ENCODE measurements at places on chromosomes 1 and 21. TPM values are rescaled to one million over a fixed set of nuclear protein-coding genes. Genes with fewer than 3 reads are reported as not detected.

DNA sequence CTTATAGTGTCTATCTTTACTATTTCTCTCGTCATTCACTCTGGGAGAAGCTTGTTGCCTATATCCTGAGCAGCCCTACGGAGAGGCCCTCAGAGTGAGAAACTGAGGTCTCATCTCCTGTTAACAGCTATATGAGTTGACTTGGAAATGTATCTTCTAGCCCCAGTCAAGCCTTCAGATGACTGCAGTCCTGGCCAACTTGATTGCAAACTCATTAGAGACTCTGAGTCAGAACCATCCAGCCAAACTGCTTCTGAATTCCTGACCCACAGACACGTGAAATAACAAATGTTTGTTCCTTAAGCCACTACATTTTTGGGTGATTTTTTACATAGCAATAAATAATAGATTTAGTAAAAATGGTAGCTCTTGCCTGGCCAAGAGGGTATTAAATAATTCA lies 3.9 kb upstream of the ZBED6 start:
- no peaks in the 10 kb centered on the region for H3K27me3 ChIP-seq
- no peaks in the 10 kb centered on the region for H3K36me3 ChIP-seq
- peaks cover 5% of the 10 kb centered on the region for H3K4me1 ChIP-seq
- DNase-seq = no peak
- H3K27ac ChIP-seq = no peak overlapping the region

- no peak overlapping the region for H3K27ac ChIP-seq
- no peaks in the 10 kb centered on the region for H3K4me1 ChIP-seq
- H3K27me3 ChIP-seq = peaks cover 53% of the 10 kb centered on the region
- no peaks in the 10 kb centered on the region for H3K36me3 ChIP-seq
- no peak overlapping the region for H3K4me3 ChIP-seq
Observed at GRCh38 chr1:10830961-10831668, 34.7 kb upstream of the CASZ1 start.

DNA sequence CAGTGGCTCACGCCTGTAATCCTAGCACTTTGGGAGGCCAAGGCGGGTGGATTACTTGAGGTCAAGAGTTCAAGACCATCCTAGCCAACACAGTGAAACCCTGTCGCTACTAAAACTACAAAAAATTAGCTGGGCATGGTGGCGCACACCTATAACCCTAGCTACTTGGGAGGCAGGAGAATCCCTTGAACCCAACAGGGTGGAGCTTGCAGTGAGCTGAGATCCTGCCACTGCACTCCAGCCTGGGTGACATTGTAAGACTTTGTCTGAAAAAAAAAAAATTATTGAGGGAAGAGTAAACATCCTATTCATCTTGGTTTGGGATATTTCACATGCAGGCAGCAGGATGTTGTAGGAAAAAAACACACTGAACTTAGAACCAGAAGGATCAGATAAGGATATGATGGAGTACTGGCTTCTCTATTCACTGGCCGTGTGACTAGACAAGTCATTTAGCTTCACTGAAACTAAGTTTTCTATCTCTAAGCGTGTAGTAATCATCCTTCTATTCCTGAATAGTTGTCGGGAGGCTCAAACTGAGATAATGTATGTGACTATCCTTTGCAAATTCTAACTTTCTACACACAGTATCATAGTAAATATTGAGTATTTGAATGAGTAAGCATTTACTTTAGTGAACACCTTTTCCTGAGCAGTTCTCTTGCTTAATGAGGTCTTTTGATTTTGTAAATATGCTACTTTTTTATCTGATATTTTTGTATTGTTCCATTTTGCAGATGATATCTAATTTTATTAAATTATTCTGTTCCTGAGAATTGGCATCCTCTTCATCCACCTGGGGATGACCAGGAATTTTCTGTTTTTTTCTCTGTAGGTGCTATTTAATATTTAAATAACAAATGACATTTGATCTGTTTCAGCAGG lies 18.2 kb downstream of the CAP1 start:
- H3K27me3 ChIP-seq = no peaks in the 10 kb centered on the region
- no peak overlapping the region for H3K4me3 ChIP-seq
- no peak for DNase-seq
- H3K27ac ChIP-seq = peak overlapping the region; percentile 29

- no peaks in the 10 kb centered on the region for H3K27me3 ChIP-seq
- peak overlapping the region; percentile 96 for H3K27ac ChIP-seq
- no peak for DNase-seq
- H3K4me3 ChIP-seq = peak overlapping the region; percentile 99
- H3K36me3 ChIP-seq = peaks cover 19% of the 10 kb centered on the region
Observed at GRCh38 chr1:53219711-53220110, 723 bp downstream of the CZIB start.

- peaks cover 3% of the 10 kb centered on the region for H3K36me3 ChIP-seq
- H3K4me3 ChIP-seq = no peak overlapping the region
- H3K27ac ChIP-seq = peak overlapping the region; percentile 84
- H3K4me1 ChIP-seq = peaks cover 50% of the 10 kb centered on the region
Observed at GRCh38 chr1:162670928-162671663, 38.8 kb downstream of the DDR2 start.

- no peak for DNase-seq
- peak overlapping the region; percentile 50 for H3K27ac ChIP-seq
- peak overlapping the region; percentile 17 for H3K4me3 ChIP-seq
- H3K36me3 ChIP-seq = peaks cover 9% of the 10 kb centered on the region
- H3K27me3 ChIP-seq = no peaks in the 10 kb centered on the region
- peaks cover 35% of the 10 kb centered on the region for H3K4me1 ChIP-seq
Observed at GRCh38 chr1:158037866-158038359, 44.5 kb downstream of the KIRREL1 start.

- H3K36me3 ChIP-seq = no peaks in the 10 kb centered on the region
- no peaks in the 10 kb centered on the region for H3K27me3 ChIP-seq
- H3K4me1 ChIP-seq = no peaks in the 10 kb centered on the region
- no peak overlapping the region for H3K4me3 ChIP-seq
- H3K27ac ChIP-seq = no peak overlapping the region
Observed at GRCh38 chr1:229970714-229971113, 96.3 kb upstream of the GALNT2 start.

DNA sequence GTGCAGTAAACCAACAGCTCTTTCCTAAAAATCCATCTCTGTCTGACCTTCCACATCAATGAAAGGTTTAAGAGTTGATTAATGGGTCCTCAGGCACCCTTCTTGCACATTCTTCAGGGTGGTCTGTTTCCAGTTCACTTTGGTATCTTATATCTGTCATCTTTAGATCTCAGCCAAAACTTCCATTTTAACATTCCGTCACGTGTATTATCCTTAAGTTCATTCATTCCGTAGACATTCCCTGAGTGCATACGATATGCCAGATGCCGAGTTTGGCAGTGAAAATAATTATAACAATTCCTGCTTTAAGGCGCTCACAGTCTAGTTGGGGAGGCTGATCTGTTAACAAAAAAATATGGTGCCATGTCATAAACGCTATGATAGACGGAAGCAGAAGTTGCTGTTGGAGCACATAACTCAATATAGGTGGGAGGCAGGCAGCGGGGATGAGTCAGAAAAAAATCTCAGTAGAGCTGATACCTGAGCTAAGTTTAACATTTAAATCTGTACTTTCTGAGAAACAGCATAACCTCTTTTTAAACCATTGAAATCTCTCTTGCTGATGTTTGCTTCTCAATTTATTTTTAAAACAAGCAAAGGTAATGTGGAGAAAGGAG lies 59.6 kb upstream of the HOOK1 start:
- peaks cover 22% of the 10 kb centered on the region for H3K4me1 ChIP-seq
- DNase-seq = no peak
- H3K27me3 ChIP-seq = no peaks in the 10 kb centered on the region
- no peak overlapping the region for H3K27ac ChIP-seq

- H3K27me3 ChIP-seq = no peaks in the 10 kb centered on the region
- no peaks in the 10 kb centered on the region for H3K36me3 ChIP-seq
- no peak overlapping the region for H3K27ac ChIP-seq
- no peak for DNase-seq
- H3K4me3 ChIP-seq = no peak overlapping the region
- H3K4me1 ChIP-seq = no peaks in the 10 kb centered on the region
Observed at GRCh38 chr1:73980324-73981040, 217.5 kb downstream of the LRRIQ3 start.

DNA sequence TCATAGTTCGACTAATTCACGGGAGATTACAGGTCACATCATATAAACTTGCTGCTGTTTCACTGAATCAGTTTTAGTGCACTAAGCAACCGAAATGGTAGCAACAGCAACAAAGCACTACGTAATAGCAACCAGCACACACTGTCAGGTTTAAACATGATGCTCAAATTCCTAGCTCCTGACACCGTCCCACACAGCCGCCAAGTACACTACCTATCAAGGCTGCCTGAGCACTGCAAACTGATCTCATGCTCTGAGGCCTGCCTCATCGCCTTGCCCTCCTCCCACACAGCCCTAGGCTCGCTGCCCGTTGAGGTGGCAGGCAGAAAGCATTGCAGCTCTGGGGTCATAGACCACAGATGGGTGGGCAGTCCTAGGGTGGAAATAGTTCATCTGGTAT lies 12.4 kb downstream of the LAMC2 start:
- no peak overlapping the region for H3K4me3 ChIP-seq
- no peaks in the 10 kb centered on the region for H3K27me3 ChIP-seq
- peaks cover 16% of the 10 kb centered on the region for H3K4me1 ChIP-seq
- H3K36me3 ChIP-seq = no peaks in the 10 kb centered on the region
- peak; percentile 80 for DNase-seq

- H3K4me1 ChIP-seq = peaks cover 47% of the 10 kb centered on the region
- H3K4me3 ChIP-seq = peak overlapping the region; percentile 28
- H3K27me3 ChIP-seq = no peaks in the 10 kb centered on the region
- peak; percentile 92 for DNase-seq
Observed at GRCh38 chr1:183278739-183279591, 92.9 kb downstream of the LAMC2 start.

DNA sequence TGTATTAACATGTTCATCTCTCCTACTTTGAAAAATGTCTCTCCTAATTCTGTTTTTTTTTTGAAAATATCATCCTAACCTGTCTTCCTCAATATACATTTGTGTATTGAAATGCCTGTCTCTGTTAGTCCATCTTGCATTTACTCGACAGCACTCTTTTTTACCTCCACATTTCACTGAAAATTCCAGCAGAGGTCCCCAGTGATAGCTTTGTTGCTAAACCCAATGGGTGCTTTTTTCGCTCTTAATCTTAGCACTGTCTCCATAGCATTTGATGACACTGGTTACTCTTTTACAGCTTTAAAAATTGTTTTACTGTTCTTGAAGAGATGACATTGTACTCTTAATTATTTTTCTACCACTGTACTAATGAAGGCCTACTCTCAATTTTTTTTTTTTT lies 10.8 kb downstream of the OSBPL9 start:
- no peaks in the 10 kb centered on the region for H3K36me3 ChIP-seq
- H3K4me3 ChIP-seq = no peak overlapping the region
- peak; percentile 65 for DNase-seq
- H3K27ac ChIP-seq = no peak overlapping the region
- H3K4me1 ChIP-seq = peaks cover 5% of the 10 kb centered on the region
- no peaks in the 10 kb centered on the region for H3K27me3 ChIP-seq

DNA sequence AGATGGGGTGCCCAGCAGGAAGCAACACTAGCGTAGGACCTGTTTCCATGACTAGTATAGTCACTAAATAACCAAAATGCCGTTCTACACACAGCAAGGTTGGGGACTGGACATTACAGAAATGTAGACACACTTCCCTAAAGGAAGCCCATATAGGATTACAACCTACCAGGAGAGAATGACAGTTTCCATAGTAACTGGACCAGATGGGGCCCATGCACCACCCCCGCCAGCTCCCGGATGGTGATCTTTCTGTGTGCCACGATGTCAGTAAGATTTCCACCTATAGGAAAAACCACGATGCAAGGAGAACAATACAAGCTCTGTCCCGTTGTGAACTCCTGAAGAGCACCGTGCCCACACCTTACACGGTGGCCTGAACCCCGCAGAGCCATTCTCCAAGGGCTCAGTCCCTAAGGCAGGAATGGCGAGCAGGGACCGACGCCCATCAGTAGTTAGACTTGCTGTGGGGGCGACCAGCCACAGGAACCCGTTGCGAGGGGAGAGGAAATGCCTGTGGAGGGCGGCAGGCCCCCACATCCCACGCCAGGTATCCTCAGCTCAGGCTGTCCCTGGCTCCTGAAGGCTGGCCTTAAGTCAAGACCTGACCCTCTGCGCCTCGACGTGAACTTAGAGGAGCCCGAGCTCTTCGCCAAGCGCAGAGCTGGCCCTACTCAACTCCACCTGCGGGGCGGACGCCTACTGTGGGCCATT lies 13.6 kb upstream of the CEP85 start:
- H3K4me3 ChIP-seq = no peak overlapping the region
- DNase-seq = no peak
- H3K27ac ChIP-seq = no peak overlapping the region

DNA sequence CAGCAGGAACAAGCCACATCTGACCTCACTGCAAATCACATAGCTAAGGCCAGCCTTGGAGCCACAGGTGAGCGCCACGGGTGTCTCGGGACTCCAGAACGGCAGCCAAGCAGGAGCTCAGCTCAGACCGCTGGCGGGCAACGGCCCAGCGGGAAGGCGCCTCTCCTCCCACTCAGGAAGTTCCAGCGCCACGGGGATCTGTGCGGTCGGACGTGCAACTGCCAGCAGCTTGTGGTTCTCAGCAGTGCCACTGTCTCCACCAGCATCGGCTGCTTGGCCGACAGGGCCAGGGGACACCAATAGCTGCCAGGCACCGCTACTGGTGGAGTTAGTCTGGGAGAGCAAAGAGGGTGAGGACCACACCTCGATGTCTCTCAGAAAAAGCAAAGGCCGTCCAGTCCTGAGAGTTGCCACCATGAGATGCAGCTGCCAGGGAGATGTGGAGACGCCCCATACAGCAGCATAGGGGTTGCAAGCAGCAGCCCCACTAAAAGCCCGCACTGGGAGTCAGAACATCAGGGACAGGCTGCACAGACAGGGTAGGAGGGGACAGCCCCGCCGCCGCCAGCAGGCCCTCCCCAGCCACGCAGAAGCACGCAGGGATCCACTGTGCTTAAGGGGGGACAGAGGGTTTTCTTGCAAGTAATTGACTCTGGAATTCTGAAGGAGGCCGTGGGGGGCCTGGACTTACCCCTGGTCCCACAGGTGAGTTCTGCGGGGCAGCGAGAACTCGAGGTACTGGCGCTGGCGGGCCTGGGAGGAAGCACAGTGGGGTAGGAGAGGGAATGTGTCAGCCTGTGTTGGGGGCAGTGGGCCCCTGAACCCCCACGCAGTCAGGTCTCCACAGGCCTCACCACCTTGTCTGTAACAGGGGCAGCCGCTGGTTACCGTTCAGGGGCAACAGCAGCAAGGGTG lies 83.5 kb downstream of the NPHP4 start:
- peaks cover 2% of the 10 kb centered on the region for H3K4me1 ChIP-seq
- H3K4me3 ChIP-seq = no peak overlapping the region
- H3K27ac ChIP-seq = no peak overlapping the region
- peak; percentile 83 for DNase-seq

GRCh38 chr1:168654198-168654915 lies 74.6 kb downstream of the DPT start:
- DNase-seq = no peak
- H3K27ac ChIP-seq = peak overlapping the region; percentile 26
- H3K36me3 ChIP-seq = no peaks in the 10 kb centered on the region
- H3K4me1 ChIP-seq = peaks cover 17% of the 10 kb centered on the region
- no peak overlapping the region for H3K4me3 ChIP-seq

GRCh38 chr21:25995278-25995677 lies 175.3 kb downstream of the APP start:
- DNase-seq = no peak
- H3K4me3 ChIP-seq = no peak overlapping the region
- no peaks in the 10 kb centered on the region for H3K27me3 ChIP-seq

TMOD4 gene
- total RNA-seq = not detected

ZMPSTE24 gene
- 77.2 TPM for total RNA-seq

GPR37L1 gene
- total RNA-seq = not detected

B4GALT3 gene
- total RNA-seq = 18.5 TPM
